NCI-H510A (cell line): ENCODE measurements at places on chromosomes 1 and 21.
A peak's percentile ranks its signal among the peaks of the same experiment; 100 is the strongest.

- peak; percentile 71 for DNase-seq
Observed at GRCh38 chr1:51296383-51297357, 33.7 kb downstream of the TTC39A start.

DNA sequence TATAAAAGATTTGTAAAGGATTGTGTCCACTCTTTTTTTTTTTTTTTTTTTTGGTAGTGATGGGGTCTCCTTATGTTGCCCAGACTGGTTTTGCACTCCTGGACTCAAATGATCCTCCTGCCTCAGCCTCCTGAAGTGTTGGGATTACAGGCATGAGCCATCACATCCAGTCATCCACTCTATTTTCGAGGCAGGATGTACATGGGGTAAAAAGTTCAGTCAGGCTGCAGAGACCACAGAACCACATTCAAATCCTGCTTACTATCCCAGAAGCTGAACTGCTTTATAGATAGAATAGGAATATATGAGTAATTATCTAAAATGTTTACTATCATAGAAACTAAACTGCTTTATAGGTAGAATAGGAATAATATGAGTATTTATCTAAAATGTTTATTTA, 26.0 kb upstream of the KCNK2 start:
- DNase-seq, result no peak

GRCh38 chr1:159927849-159928431, 2.6 kb upstream of the TAGLN2 start:
- DNase-seq, result no peak

DNA sequence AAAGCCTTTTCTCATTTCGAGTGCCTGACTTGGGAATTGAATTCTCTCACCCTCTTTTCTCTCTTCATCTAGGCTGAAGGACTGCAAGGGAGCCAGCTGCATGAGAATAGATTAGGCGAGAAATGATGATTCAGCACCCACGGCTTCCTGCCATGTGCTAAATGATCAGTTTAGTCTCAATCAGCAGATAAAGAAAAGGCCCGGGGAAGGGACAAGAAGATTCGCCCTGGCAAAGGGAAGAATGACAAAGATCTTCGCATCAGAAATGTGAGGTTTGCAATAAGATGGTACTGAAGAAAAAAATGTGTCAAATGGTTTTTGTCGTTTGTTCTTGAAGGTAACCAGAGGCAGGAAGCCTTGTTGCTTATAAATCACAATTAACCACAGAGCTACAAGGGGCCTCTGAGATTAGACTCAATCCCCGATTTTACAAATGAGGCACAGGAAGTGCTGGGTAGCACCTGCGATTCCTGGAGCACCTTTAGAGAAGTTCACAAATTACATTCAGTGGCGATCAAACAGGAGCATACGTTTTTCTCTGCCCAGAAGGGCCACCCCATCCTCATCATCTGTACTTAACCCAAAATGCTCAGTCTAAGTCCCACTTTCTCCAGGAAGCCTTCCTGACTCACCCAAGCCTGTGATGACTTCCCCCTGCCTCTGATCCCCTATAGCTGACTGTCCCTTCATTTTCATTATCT, 183.4 kb downstream of the ZNF281 start:
- DNase-seq, result no peak

GRCh38 chr1:244106837-244107493, 55.9 kb downstream of the ZBTB18 start:
- DNase-seq, result no peak

DNA sequence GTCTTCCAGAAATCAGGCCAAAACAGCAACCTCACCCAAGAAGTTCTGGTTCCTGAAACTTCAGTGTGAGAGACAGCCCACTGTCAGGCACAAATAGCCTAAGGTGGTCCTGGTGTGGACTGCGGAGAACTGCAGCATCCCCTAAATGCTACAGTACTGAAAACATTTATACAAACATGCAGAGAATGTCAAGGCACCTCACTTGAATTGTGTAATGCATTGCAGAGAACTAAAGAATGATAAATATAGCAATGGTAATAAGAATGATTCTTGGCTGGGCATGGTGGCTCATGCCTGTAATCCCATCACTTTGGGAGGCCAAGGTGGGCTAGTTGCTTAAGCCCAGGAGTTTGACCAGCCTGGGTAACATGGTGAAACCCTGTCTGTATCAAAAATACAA, 138.6 kb downstream of the TIAM1 start:
- no peak for DNase-seq

GRCh38 chr21:38352536-38353219, 95.9 kb downstream of the KCNJ15 start:
- DNase-seq, result peak; percentile 43
